ENCODE measurements at places on chromosomes 12 and 14.

GRCh38 chr12:110578694-110579534, 4.2 kb downstream of the PPTC7 start:
- DNase-seq, result peak; percentile 81

DNA sequence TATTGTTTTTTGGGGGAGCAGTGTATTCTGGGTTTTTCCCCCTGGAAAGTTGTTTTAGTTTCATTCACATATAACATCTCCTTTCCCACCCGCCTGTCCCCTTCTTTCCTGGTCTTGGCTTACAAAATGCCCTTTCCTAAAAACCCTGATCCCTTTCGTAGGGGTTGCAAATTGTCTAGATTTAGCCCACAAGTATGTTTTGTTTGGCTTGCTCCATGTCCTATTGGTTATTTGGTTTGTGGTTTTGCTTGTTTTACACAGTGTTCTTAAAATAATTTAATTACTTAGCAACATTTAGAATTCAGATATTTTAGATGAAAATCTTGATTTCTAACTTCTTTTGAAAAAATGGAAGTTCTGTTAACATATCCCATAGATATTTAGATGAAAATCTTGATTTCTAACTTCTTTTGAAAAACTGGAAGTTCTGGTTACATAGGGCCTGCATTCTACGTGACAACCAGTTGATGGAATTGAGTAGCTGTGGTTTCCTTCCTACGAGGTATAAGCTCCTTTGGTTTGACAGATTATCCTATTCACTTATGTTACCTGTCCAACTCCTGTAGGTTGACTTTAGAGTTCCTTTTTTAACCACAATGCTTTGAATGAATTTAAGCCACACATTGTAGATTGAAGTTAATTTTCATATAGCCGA, 89.2 kb upstream of the TMEM263 start:
- DNase-seq, result no peak

- DNase-seq, result no peak
These were observed 75.5 kb upstream of the GTF2A1 start for GRCh38 chr14:81295958-81296923.

DNA sequence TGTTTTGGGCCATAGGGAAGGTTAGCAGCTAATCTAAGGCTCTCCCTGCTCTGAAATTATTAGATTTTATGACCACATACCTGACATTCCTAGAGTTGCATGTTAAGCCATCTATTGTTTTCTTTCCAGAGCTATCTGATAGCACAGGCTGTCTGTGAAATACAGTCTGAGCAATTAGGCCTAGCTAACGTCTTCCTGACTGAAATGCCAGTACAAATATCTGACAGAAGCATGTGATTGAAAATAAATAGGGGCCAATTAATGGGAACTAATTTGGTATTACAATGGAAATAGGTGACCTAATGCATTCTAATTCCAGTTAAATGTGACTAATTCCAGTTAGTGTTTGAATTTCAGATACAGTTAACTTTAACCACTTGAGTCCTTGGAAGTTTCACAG, 115.2 kb downstream of the C12orf75 start:
- DNase-seq, result peak; percentile 46
